Esophagus squamous epithelium (tissue), 5 donors: ENCODE measurements at places on chromosomes 7 and 10.

- DNase-seq: no peak
Observed at GRCh38 chr7:149732611-149733010, 40.8 kb downstream of the ZNF467 start.

DNA sequence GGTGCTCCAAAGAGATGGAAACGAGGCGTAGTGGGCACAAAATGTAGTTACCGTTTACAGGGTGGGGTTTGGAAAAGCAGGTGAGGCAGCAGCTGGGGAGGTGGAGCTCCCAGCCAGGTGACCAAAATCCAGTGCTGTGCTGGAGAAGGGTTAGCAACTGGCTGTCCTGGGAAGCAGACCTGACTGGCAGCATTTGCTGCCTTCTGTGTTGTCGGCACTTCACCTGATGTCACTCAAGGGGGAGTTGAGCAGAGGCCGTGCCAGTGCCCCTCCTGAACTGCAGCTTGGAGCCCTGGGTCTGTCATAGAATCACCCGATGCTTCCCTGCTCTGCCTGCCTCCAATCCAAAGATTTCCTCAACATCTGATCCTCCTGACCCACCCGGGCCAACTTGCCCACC lies 12.8 kb downstream of the GCK start:
- DNase-seq: no peak

DNA sequence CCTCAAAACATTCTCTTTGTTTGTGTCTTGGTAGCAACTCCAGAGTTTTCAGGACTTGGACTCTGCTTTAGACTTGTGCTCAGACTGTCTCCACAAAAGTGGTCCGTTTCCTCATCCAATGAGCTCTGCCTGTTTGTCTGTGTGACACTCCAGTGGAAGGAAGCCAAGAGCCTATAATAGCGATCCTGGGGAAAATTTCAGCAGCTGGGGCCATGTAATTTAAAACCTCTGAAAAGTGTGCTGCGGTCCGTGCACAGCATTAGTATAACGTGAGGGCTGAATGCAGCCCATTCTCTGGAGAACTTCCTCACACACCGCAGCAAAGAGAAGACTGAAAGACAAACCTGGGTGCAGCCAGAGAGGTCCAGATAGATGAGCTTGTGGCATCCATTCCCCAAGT lies at the start of gene LRRC17:
Gene LRRC17, plus strand, starts transcription at position 259 of the 400 bp plus-strand sequence. CDS start 20,914 bp downstream, outside the sequence.
- no peak for DNase-seq

DNA sequence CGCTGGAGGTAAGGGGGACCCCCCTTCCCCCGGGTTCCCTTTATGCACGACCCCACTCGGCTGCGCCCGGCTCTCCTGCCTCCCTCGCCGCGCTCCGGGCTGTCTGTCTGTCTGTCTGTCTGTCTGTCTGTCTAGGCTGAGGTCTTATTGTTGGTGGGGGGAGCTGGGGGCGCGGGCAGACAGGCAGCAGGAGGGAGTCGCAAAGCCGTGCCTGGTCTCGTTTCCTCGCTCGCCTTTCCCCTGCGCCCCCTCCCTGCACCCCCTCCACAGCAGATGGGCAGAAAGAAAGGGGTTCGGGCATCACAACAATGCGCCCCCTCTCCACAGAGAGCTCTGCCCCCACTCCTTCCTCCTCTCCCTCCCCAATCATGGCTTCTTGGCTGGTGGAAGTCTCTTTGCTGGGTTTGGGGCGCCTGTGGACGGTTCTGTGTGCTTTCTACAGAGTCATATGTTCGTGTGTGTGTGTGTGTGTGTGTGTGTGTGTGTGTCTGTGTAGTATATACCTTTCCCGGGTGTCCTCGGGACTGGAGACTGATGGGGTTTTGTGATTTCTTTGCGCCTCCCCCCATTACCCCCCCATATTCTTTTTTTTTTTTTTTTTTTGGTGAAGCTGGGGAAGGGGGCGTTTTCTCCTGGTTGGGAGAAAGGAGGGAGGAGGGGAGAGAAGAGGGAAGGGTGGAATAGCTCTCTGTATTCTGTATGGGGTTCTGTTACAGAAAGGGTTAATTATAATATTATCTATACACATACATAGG lies 1.9 kb downstream of the AUTS2 start:
- no peak for DNase-seq

DNA sequence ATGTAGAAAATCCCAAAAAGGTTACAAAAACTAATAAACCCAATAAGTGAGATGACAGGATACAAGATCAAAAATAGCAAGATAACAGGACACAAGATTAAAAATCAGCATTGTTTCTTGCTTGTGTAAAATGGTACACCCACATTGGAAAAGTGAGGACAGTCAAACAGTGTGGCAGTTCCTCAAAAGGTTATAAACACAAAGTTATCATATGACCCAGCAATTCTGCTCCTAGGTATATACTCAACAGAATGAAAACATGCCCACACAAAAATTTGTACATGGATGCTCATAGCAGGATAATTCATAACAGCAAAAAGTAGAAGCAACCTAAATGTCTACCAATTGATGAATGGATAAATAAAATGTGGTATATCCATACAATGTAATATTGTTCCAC lies 105.8 kb downstream of the ARMH3 start:
- DNase-seq: no peak

GRCh38 chr7:122762071-122762470 lies 59.3 kb upstream of the RNF148 start:
- DNase-seq: no peak

- no peak for DNase-seq
Observed at GRCh38 chr7:99728615-99729014, 6.4 kb downstream of the CYP3A7 start.

DNA sequence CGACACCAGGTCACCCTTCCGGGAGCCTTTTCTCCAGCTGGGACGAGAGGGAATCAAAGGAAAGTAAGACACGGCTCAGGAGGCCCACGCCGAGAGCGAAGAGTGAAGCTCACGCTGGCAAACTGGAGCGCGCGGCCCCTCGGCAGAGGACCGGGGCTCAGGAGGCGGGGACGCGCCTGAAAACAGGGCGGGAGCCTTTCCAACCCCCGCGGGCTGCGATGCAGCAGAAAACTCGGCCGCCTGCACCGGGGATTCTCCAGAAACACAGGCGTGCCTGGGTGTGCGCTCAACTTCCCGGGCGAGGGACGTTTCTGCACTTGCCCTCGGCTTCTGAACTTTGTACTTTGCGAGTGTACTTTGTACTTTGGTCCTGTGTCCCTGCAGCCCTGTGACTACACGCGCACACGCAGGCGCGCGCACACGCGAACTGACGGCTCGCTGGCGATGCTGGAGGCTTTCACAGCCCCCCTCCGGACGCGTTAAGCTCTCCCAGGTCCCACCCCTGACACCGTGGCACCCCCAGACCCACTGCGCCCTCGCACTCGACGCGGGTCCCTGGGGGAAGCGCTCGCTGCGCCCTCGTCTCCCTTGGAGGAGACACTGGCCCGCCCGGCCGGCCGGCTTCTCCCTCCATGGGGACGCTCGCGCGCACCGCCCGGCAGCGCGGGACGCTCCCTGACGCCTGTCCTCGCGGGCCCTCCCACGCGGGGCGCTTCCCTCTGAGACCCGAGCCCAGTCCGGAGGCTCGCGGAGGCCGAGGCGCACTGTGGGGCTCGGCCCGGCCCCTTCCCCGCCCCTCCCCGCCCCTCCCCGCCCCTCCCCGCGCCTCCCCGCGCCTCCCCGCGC lies 588 bp upstream of the PAOX start:
- DNase-seq: no peak

DNA sequence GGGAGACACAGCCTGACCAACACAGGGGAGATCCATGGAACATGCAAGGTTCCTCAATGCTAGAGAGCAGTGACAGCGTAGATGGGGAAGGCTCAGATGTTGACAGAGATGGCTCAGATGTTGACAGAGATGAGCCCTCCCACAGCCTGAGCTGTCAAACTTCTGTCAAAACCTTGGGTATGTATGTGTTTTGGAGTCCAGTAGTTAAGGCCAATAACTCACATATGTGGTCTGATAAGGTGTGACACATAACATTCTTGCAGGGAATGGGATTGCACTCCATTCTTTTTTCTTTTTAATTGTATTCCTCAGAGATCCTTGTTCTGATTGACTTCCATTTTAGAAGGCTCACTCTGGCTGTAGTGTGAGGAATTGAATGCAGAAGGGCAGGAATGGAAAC lies 136.3 kb downstream of the C1GALT1 start:
- DNase-seq: no peak
